ENCODE measurements at places on chromosomes 5 and 9.

- no peak for DNase-seq
Observed at GRCh38 chr5:109929911-109930310, 240.2 kb downstream of the MAN2A1 start.

- DNase-seq = no peak
Observed at GRCh38 chr5:139369181-139369580, 13.9 kb downstream of the SLC23A1 start.

DNA sequence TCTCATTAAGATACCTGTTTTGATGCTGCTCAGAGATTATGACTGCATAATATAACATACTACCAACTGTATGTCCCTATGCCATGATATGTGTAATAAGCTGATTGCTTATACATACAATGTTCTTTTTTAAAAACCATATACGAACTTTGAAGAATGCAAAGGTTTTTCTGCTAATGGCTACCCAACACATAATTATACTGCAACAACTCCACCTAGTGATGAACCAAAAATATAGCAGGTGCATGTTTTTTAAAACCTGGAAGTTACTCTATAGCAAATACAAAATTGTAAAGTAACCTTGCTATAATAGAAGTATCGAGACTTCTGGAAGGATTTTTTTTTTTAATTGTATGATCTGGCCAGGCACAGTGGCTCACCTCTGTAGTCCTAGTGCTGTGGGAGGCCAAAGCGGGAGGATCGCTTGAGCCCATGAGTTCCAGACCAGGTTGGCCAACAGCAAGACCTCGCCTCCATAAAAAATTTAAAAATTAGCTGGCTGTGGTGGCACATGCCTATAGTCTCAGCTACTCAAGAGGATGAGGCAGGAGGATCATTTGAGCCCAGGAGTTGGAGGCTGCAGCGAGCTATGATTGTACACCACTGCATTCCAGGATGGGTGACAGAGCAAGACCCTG lies 49.1 kb downstream of the HOMER1 start:
- peak; percentile 30 for DNase-seq

- no peak for DNase-seq
Observed at GRCh38 chr5:143653766-143654282, 158.1 kb upstream of the HMHB1 start.
